ENCODE measurements at places on chromosomes 3 and 15.

- peak; percentile 12 for DNase-seq
Observed at GRCh38 chr3:178359728-178360127, 176.5 kb upstream of the KCNMB2 start.

DNA sequence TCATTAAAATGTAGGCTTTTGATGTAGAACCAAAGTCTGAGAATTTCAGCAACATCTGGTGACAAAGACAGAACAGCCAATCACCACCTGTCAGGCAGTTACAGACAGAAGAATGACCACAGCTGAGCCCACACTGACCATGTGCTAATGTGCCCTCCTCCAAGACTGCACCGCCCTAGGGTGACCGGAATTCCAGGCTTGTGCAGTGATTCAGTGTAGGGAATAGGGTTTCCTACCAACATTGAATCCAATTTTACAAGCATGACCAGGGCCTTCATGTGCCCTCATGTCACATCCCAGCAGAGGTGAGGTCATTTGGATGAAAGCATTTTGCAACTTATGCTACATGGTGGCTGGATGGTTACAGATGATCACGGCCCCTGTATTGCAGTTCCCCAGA, 412.5 kb downstream of the SOX2 start:
- no peak for DNase-seq

GRCh38 chr3:60580809-60581208, 670.4 kb downstream of the FHIT start:
- no peak for DNase-seq

DNA sequence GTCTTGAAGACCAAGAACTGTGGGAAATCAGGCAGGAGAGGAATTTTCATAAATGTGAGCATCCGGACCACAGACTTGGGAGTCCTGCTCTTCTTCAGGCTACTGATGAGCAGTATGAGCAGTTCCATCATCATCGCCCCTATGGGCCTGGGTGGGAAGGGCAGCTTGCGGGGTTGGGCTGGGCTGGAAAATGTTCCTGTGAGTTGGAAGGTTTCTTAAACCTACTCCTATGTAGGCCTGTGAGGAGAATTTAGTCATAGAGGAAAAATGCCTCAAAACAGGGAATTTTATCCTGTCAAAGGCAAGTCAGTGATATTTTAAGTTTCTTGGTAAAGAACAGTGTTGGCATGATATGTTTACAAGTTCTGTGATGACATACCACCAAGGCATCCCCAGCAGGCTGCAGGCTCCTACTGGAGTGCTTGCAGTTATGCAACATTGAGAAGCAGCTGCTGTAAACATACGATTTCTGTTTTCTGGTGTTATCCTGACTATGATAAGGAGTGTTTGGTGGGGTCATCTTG, 10.3 kb downstream of the MASP1 start:
- no peak for DNase-seq

DNA sequence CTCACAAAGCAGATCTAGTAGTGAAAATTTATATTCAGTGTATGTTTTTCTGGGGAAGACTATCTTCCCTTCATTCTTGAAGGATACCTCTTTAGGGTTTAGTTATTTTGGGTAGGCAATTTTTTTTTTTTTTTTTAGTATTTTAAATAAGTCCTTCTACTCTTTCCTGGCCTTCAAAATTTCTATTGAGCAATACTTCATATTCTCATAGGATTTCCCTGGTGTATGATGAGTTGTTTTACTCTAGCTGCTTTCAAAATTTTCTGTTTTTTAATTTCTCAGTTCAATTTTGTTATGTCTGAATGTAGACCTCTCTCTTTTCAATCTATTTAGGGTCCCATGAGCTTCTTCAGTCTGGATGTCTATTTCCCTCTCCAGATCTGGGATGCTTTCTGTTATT, 74.3 kb upstream of the PLSCR4 start:
- DNase-seq: no peak

GRCh38 chr3:194757647-194758061, 72.0 kb downstream of the FAM43A start:
- no peak for DNase-seq

- DNase-seq: no peak
Observed at GRCh38 chr3:104368760-104369159, 997.9 kb upstream of the ALCAM start.

GRCh38 chr3:136122006-136122405, 74.1 kb downstream of the MSL2 start:
- no peak for DNase-seq

GRCh38 chr3:157683668-157684067, 180.5 kb upstream of the VEPH1 start:
- no peak for DNase-seq

- DNase-seq: no peak
Observed at GRCh38 chr15:29819979-29820378, 2.3 kb downstream of the TJP1 start.

GRCh38 chr3:5663601-5664000, 476.1 kb downstream of the EDEM1 start:
- no peak for DNase-seq

Data from K562 (cell line).